Uterine smooth muscle cell (primary cell): ENCODE measurements at places on chromosomes 13 and 19. TPM values are rescaled to one million over a fixed set of nuclear protein-coding genes. Genes with fewer than 3 reads are reported as not detected.

The MOB3A gene
- total RNA-seq: 33.5 and 36.7 TPM in 2 replicates

The PLIN5 gene
- total RNA-seq: not detected in 2 replicates

The ENOX1 gene
- total RNA-seq: 4.2 and 7.4 TPM in 2 replicates

The ZNF418 gene
- total RNA-seq: 6.5 and 8.4 TPM in 2 replicates

The ZNF493 gene
- total RNA-seq: 9.1 and 17.6 TPM in 2 replicates

The ERICH6B gene
- total RNA-seq: not detected in 2 replicates

The FAM83E gene
- total RNA-seq: 0.25 and 0.77 TPM in 2 replicates

The HRC gene
- not detected in 2 replicates for total RNA-seq

The SYCN gene
- not detected in 2 replicates for total RNA-seq

The SULT2A1 gene
- not detected in 2 replicates for total RNA-seq

The SYT5 gene
- under 0.01 and 0.12 TPM in 2 replicates for total RNA-seq

The ANKLE1 gene
- 0.44 and 1.00 TPM in 2 replicates for total RNA-seq

The UBE2L5 gene
- not detected in 2 replicates for total RNA-seq

The OR7D2 gene
- under 0.01 and 0.12 TPM in 2 replicates for total RNA-seq

The SLC1A6 gene
- under 0.01 TPM in 1 of 2 replicates, not detected in the other for total RNA-seq

The MCEMP1 gene
- total RNA-seq: not detected in 2 replicates

The NLRP7 gene
- total RNA-seq: 0.22 TPM in 1 of 2 replicates, not detected in the other

The GRIK5 gene
- 0.44 and 0.87 TPM in 2 replicates for total RNA-seq

The TMEM86B gene
- 1.6 and 1.7 TPM in 2 replicates for total RNA-seq

The ZNF134 gene
- total RNA-seq: 19.9 and 20.1 TPM in 2 replicates

The IZUMO1 gene
- total RNA-seq: not detected in 2 replicates

The CBY2 gene
- total RNA-seq: not detected in 2 replicates

The SH2D3A gene
- not detected in 2 replicates for total RNA-seq

The SPC24 gene
- total RNA-seq: 50.2 and 237 TPM in 2 replicates

The CYP4F2 gene
- not detected in 2 replicates for total RNA-seq

The MYBPC2 gene
- not detected in 2 replicates for total RNA-seq

The SMIM7 gene
- 77.8 and 78.2 TPM in 2 replicates for total RNA-seq

The MAMSTR gene
- total RNA-seq: 1.1 and 1.2 TPM in 2 replicates

The COQ8B gene
- 31.9 and 32.4 TPM in 2 replicates for total RNA-seq

The ZNF527 gene
- 5.6 and 5.8 TPM in 2 replicates for total RNA-seq

The KDM4B gene
- total RNA-seq: 11.7 and 19.5 TPM in 2 replicates

The HSD11B1L gene
- total RNA-seq: 4.2 and 10.6 TPM in 2 replicates

The TSPAN16 gene
- total RNA-seq: not detected in 2 replicates

The NLRP12 gene
- not detected in 2 replicates for total RNA-seq

The SHISA7 gene
- not detected in 2 replicates for total RNA-seq

The ETHE1 gene
- 73.0 and 89.6 TPM in 2 replicates for total RNA-seq

The PRR19 gene
- total RNA-seq: 0.37 and 0.55 TPM in 2 replicates

The GNA15 gene
- total RNA-seq: 0.11 and 0.50 TPM in 2 replicates

The ZNF841 gene
- total RNA-seq: 20.9 and 30.6 TPM in 2 replicates

The ZNF584 gene
- 16.7 and 18.0 TPM in 2 replicates for total RNA-seq

The CPB2 gene
- total RNA-seq: not detected in 2 replicates

The THSD8 gene
- 0.22 TPM in 1 of 2 replicates, not detected in the other for total RNA-seq

The FLT3 gene
- total RNA-seq: not detected in 2 replicates

The ZNF320 gene
- 12.9 and 20.1 TPM in 2 replicates for total RNA-seq

The ZNF211 gene
- total RNA-seq: 6.7 and 7.1 TPM in 2 replicates

The ARRDC2 gene
- 6.2 and 7.7 TPM in 2 replicates for total RNA-seq

The ZNF221 gene
- total RNA-seq: 8.7 and 9.2 TPM in 2 replicates

The NACC1 gene
- 32.4 and 48.4 TPM in 2 replicates for total RNA-seq

The ZNF177 gene
- total RNA-seq: 0.89 and 2.9 TPM in 2 replicates

The ZNF667 gene
- 1.8 and 5.5 TPM in 2 replicates for total RNA-seq

The KLK14 gene
- total RNA-seq: not detected in 2 replicates

The LILRB1 gene
- not detected in 2 replicates for total RNA-seq

The SOX1 gene
- total RNA-seq: not detected in 2 replicates

The AZU1 gene
- not detected in 2 replicates for total RNA-seq

The IGFL3 gene
- total RNA-seq: not detected in 2 replicates

The ZNF526 gene
- total RNA-seq: 13.8 and 16.9 TPM in 2 replicates

The CXCL17 gene
- total RNA-seq: not detected in 2 replicates

The ZFP30 gene
- 19.4 and 22.1 TPM in 2 replicates for total RNA-seq

The ONECUT3 gene
- total RNA-seq: not detected in 2 replicates
